ENCODE measurements at places on chromosomes 11 and 22.
A peak's percentile ranks its signal among the peaks of the same experiment; 100 is the strongest.

DNA sequence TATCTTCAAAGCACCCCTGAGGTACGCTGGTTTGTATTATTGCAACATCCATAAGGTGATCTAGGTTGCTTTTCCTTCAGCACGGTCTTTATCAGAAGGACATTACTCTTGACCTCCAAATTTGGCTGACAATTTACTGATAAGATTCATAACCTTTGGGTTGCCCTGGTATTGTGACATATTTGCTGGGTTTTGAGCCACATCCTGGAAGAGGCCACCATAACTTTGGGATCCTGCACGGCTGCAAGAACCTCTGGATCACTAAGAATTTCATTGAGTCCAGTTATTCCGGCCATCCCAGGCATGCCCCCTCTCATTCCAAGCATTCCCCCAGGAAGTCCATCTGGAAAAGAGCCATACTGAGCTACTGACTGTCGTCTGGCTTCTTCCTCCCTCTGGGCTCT lies 6.5 kb upstream of the PLET1 start:
- no peak for DNase-seq

DNA sequence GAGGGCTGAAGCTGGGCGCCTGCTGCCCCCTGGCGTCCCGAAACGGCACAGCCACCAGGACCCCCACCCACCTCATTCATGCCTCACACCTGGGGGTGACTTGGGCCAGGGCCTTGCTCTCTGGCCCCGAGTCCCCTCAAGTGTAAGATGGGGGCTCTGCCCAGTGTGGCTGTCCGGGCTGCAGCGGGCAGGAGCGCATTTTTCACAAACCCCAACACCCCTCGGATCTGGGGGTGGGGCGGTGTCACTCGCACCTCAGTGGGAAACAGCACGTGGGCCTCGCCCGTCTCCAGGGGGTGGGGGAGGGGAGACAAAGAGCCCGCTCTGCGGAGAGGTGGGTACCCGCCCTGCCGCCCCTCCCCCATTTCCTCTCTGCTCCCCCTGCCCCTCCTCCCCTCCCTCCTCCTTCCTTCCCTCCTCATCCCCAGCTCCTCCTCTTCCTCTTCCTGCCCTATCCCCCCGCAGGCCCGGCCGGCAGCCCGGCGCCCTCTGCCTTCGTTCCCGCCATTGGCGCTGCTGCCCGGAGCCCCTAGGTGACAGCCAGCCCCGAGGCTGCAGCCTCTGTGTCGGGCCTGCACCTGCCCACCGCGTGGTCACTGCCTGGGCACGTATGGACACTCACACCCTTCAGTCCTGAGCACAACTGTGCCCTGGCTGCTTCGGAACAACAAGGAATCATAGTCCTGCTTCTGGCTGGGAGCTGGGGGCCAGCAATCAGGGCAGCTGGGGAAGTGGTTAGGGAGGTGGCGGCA lies 6.8 kb upstream of the CDKN1C start:
- peak; percentile 66 for DNase-seq

- no peak for DNase-seq
Measured at GRCh38 chr22:31344578-31345330, 1.4 kb downstream of the PATZ1 start.

- DNase-seq: no peak
Measured at GRCh38 chr11:84056653-84057376, 770.6 kb upstream of the CCDC90B start.
